Spleen (tissue), 13 donors: ENCODE measurements at places on chromosomes 11 and 22. TPM values are rescaled to one million over a fixed set of nuclear protein-coding genes. Genes with fewer than 3 reads are reported as not detected.

DNA sequence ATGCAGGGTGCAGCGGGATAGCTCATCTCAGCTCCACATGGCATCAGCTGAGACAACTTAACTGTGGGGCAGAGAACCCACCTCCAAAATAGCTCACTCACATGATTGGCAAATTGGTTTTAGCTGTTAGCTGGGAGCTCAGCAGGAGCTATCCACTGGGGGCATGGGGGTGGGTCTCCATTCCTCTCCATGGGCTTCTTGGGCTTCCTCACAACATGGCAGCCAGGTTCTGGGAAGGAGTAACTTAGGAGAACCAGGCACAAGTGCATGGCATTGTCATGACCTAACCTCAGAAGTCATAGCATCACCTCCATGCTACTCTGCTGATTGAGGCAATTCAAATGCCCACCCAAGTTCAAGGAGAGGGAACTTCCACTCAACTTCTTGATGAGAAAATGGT lies 85.5 kb downstream of the MN1 start:
- no peaks in the 10 kb centered on the region for H3K36me3 ChIP-seq
- H3K27ac ChIP-seq = no peak overlapping the region
- DNase-seq = peak; percentile 13
- peaks cover 7% of the 10 kb centered on the region for H3K27me3 ChIP-seq
- no peak overlapping the region for H3K4me3 ChIP-seq
- H3K4me1 ChIP-seq = no peaks in the 10 kb centered on the region

GRCh38 chr11:68106165-68106940 lies 14.8 kb downstream of the CHKA start:
- DNase-seq = no peak
- no peak overlapping the region for H3K4me3 ChIP-seq
- no peaks in the 10 kb centered on the region for H3K36me3 ChIP-seq
- H3K27ac ChIP-seq = peak overlapping the region; percentile 73
- peaks cover 40% of the 10 kb centered on the region for H3K4me1 ChIP-seq

- DNase-seq = no peak
- no peaks in the 10 kb centered on the region for H3K27me3 ChIP-seq
- peaks cover 6% of the 10 kb centered on the region for H3K4me1 ChIP-seq
- H3K4me3 ChIP-seq = no peak overlapping the region
Measured at GRCh38 chr11:71489311-71490043, 36.5 kb downstream of the NADSYN1 start.

DNA sequence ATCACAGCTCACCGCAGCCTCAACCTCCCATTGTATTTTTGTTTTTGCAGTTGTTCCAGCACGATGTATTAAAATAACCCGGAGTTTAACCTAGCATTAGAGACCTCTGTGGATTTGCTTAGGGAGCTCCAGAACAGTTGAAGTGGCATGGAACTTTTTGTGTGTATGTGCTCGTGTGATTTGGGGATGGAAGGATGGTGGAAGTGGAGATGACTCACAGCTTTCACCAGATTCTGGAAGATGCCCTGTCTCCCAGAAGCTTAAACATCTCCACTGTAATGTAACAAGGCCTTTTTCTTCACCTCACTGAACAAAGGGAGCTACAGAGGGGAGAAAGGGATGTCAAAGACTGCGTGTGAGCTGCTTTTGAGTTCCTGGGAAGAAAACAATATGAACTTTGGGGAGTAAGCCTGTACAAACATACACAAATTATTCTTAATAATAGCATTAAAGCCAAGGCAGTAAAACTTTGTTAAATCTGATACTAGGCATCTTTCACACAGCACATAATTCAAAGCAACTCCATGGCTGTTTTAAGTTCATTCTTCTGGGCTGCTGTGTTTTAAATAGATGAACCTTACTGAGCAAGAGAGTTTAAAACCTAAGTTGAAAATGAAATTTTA lies 226.4 kb downstream of the ADAMTS15 start:
- no peaks in the 10 kb centered on the region for H3K36me3 ChIP-seq
- H3K4me3 ChIP-seq = no peak overlapping the region

DNA sequence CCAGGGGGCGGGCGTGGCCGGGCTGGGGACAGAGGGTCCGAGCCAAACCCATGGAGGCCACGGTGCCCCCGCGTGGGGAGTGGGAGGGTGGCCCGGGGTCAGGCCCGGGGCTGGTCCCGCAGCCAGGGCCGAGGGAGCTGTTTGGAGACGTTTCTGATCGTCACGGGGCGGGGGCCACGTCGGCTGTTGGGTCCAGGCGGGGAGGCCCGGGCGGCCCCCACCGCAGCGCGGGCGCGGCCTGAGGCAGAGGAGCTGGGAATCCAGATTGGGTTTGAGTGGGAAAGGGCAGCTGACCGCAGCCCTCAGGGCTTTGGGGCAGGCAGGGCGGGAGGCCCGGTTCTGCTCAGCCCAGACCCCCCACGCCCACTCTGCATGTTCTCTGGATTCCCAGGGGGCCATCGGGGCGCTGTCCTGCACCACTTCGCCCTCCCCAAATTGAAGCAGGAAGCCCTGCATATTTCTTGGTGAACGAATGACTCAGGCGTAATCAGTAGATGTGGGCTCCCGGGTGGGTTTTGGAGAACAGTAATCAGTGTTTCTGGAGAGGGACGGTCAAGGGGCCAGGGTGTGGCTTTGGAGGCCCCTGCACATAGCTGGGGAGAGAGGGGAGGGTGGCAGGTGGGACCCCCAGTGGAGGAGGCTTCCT lies 583 bp downstream of the MRPL23 start:
- H3K36me3 ChIP-seq = no peaks in the 10 kb centered on the region
- no peak overlapping the region for H3K4me3 ChIP-seq
- H3K27me3 ChIP-seq = no peaks in the 10 kb centered on the region
- H3K27ac ChIP-seq = no peak overlapping the region

DNA sequence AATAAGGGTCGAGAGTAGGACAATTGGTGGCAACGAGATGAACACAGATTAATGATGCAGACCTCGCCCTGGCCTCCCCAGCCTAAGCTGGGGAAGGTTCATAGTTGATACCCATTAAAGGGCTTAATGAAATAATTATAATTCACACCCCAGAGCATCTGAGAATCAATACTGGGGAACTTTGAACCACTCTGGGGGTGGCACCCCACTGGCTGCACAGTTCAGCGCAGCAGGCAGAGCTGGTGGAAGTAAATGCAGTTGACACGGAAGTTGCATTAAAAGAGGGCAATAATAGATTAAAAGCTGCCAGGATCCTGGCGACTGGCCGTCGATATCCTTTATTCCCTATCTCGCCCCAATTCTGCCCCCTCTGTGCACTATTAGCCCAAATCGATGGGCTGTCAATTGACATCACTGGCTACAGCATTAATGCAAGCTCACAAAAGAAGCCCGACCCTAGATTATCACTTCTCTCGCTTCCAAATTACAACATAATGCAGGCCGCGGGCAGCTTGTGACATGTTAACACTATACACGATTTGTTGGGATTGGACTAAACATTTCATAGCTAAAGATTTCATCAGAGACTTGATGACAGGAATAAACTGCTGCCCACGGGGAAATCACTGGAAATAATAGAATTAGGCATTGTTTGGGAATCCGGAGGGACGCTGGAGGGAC lies 14.5 kb downstream of the HSPA8 start:
- no peaks in the 10 kb centered on the region for H3K36me3 ChIP-seq
- H3K4me1 ChIP-seq = no peaks in the 10 kb centered on the region
- DNase-seq = no peak
- no peaks in the 10 kb centered on the region for H3K27me3 ChIP-seq

DNA sequence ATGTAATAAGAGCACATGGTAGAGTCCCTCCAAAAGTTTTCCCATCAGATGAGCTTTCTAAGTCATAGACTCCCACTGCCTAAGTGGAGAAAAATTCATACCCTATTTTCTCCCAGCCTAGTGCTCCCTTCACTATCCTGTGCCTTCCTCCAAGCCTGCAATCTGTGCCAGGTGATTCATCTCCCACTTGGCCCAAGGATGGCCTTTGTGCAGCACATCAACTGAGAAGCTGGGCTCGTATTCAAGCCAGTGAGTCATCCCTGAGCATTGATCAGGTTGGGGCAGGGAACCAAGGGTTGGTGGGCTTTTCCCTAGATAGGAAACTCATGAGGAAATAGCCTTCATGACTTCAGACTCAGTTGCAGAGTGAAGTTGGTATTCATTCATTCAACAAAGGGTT lies 64.6 kb downstream of the PANX1 start:
- H3K4me1 ChIP-seq = no peaks in the 10 kb centered on the region
- H3K4me3 ChIP-seq = no peak overlapping the region
- H3K36me3 ChIP-seq = no peaks in the 10 kb centered on the region
- DNase-seq = no peak
- no peaks in the 10 kb centered on the region for H3K27me3 ChIP-seq
- H3K27ac ChIP-seq = no peak overlapping the region

The LSP1 gene
- total RNA-seq = 422 TPM

GRCh38 chr22:31086703-31087330 lies 5.7 kb downstream of the SMTN start:
- DNase-seq = no peak
- no peaks in the 10 kb centered on the region for H3K27me3 ChIP-seq
- no peak overlapping the region for H3K4me3 ChIP-seq
- peaks cover 47% of the 10 kb centered on the region for H3K36me3 ChIP-seq
- peak overlapping the region; percentile 93 for H3K27ac ChIP-seq

- DNase-seq = no peak
- H3K36me3 ChIP-seq = peaks cover 46% of the 10 kb centered on the region
- H3K27me3 ChIP-seq = no peaks in the 10 kb centered on the region
- peak overlapping the region; percentile 77 for H3K4me3 ChIP-seq
- peak overlapping the region; percentile 95 for H3K27ac ChIP-seq
- peaks cover 68% of the 10 kb centered on the region for H3K4me1 ChIP-seq
Measured at GRCh38 chr11:75400146-75400865, 988 bp downstream of the RPS3 start.

- DNase-seq = no peak
- peak overlapping the region; percentile 34 for H3K27ac ChIP-seq
- H3K36me3 ChIP-seq = no peaks in the 10 kb centered on the region
- peaks cover 3% of the 10 kb centered on the region for H3K4me1 ChIP-seq
- H3K27me3 ChIP-seq = no peaks in the 10 kb centered on the region
- H3K4me3 ChIP-seq = no peak overlapping the region
Measured at GRCh38 chr11:109747839-109748238, 325.8 kb downstream of the C11orf87 start.

The TRPM5 gene
- 0.16 TPM for total RNA-seq

DNA sequence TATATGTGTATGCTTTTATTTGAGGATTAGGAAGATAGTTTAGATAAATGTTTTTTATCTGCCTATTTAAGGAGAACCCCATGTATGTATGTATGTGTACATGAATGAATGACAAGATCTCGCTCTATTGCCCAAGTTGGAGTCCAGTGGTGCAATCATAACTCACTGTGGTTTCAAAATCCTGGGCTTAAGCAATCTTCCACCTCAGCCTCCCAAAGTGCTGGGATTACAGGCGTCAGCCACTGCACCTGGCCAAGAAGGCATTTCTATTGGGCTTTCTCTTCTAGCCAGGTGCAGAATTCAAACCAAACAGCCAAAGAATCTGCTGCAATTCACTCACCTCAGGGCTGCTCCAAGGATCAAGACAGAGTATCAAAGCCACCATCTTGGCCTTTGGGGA lies 25.5 kb upstream of the DGKZ start:
- peak overlapping the region; percentile 17 for H3K27ac ChIP-seq
- H3K4me3 ChIP-seq = no peak overlapping the region
- H3K27me3 ChIP-seq = no peaks in the 10 kb centered on the region
- no peaks in the 10 kb centered on the region for H3K36me3 ChIP-seq
- peaks cover 15% of the 10 kb centered on the region for H3K4me1 ChIP-seq

- no peaks in the 10 kb centered on the region for H3K36me3 ChIP-seq
- H3K27ac ChIP-seq = no peak overlapping the region
- H3K27me3 ChIP-seq = no peaks in the 10 kb centered on the region
- no peak overlapping the region for H3K4me3 ChIP-seq
Measured at GRCh38 chr11:35917676-35918075, 26.2 kb upstream of the LDLRAD3 start.

The RIMBP3B gene
- total RNA-seq = 0.34 TPM
